ENCODE measurements at places on chromosomes 5 and 9. TPM values are rescaled to one million over a fixed set of nuclear protein-coding genes. Genes with fewer than 3 reads are reported as not detected.

GRCh38 chr9:76733096-76733495 is 31.1 kb upstream of the PCA3 start:
- no peaks in the 10 kb centered on the region for H3K4me1 ChIP-seq
- no peak overlapping the region for H3K4me3 ChIP-seq
- H3K27me3 ChIP-seq = peaks cover 35% of the 10 kb centered on the region
- no peaks in the 10 kb centered on the region for H3K36me3 ChIP-seq
- H3K27ac ChIP-seq = no peak overlapping the region

DNA sequence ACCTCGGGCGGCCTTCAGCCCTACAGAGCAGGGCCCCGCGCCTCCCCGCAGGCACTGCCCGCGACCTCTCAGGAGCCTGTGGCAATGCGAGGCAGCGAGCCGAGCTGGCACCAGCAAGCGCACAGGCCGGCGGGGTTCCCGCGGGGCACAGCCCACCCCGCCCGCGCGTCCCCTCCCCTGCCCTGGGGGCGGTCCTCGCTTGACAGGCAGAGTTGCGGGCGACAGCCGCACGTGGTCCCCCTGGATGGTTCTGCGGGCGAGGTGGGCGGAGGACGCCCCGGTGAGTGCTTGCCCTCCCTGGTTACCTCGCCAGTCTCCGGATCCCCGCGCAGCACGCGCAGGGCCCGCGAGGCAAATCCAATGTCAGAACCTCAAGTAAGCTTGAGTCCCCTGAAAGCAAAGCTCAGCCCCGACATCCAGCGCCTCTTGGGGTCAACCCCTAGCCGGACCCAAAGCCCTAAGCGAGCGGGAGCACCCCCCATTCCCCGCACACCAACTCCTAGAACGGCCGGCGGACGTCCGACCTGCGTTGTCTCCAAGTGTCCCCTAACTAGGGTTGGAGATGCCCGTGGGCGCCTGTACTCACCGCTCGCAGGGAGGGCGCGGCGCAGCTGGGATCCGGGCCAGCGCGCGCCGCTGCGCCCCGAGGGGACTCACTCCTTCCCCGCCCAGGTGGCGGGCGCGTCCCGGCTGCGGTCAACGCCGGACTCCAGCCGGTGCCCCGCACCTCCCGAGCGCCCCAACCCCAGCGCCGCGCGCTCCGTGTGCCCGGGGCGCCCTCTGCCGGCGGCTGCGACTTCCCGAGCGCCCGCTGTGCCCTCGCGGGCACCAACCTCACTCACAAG is at the start of gene DRD1:
Gene DRD1 (minus strand): TSS at position 123 of the 845 bp plus-strand sequence. CDS start 1,083 bp downstream, outside the sequence.
- no peak within 1 kb of the TSS for H3K27ac ChIP-seq
- H3K4me3 ChIP-seq = peak within 1 kb of the TSS; percentile 19
- H3K27me3 ChIP-seq = peaks cover 81% of the 10 kb centered on the region

GRCh38 chr9:26013199-26013598 is 335.0 kb upstream of the TUSC1 start:
- no peaks in the 10 kb centered on the region for H3K4me1 ChIP-seq
- no peak for DNase-seq
- no peak overlapping the region for H3K4me3 ChIP-seq
- H3K27ac ChIP-seq = no peak overlapping the region
- H3K27me3 ChIP-seq = no peaks in the 10 kb centered on the region

- H3K4me3 ChIP-seq = no peak overlapping the region
- no peak for DNase-seq
- no peaks in the 10 kb centered on the region for H3K4me1 ChIP-seq
- H3K27me3 ChIP-seq = no peaks in the 10 kb centered on the region
- no peaks in the 10 kb centered on the region for H3K36me3 ChIP-seq
- no peak overlapping the region for H3K27ac ChIP-seq
Observed at GRCh38 chr9:109907400-109907799, 127.4 kb downstream of the PALM2AKAP2 start.

GRCh38 chr9:31612336-31613030 is 772.0 kb upstream of the ACO1 start:
- H3K27me3 ChIP-seq = no peaks in the 10 kb centered on the region
- H3K4me3 ChIP-seq = no peak overlapping the region
- DNase-seq = no peak
- H3K4me1 ChIP-seq = no peaks in the 10 kb centered on the region
- no peak overlapping the region for H3K27ac ChIP-seq
- H3K36me3 ChIP-seq = no peaks in the 10 kb centered on the region

DNA sequence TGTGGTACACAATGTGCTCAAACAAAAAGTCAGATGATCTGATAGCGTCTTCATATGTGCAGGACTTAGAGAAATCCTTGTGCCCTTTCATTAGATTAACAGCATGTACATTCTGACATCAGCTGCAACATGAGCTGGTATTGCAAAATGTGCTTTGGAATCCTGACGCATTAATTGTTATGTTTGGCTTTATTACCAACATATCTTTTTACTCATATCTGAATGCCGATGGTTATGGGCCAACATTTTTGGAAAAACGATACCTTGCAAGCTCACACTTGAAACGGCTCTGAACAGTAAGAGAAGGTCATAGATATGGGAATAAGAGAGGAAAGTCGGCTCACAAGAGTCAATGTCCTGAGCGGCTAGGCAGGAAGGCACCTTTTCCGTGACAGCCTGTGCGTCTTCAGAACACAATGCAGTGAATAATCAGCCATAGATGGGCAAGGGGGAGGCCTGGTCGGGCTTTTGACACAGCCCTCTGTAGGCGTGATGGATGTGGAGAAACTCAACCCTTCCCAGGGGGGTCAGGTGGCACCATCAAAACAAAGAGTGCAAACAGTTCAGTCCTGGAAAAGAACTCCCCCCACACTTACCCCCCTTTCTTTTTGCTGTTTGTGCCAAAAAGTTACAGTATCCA is 36.4 kb upstream of the GAS1 start:
- peaks cover 14% of the 10 kb centered on the region for H3K27me3 ChIP-seq
- H3K4me1 ChIP-seq = no peaks in the 10 kb centered on the region
- H3K36me3 ChIP-seq = no peaks in the 10 kb centered on the region
- no peak for DNase-seq

DNA sequence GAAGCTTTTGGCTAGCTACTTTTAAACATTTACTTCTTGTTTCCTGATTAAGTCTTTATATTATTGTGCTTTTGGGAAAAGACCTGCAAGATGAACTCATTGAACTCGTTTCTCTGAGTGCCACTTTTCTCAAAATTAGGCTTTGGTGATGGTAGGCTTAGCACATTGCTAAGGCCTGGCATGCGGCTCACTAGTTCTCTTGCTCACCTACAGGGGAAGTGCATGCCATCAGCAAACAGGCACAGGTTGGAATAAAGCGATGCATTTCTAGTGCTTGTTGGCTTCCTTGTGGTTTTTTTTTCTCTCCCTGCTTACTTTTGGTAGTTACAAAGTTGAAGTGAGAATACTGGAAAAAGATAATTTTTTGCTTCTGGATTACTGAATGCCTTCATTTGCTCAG is 41.4 kb downstream of the TLE4 start:
- DNase-seq = no peak
- no peak overlapping the region for H3K4me3 ChIP-seq
- H3K4me1 ChIP-seq = peaks cover 11% of the 10 kb centered on the region
- H3K27ac ChIP-seq = no peak overlapping the region
- no peaks in the 10 kb centered on the region for H3K27me3 ChIP-seq
- H3K36me3 ChIP-seq = peaks cover 23% of the 10 kb centered on the region

- H3K36me3 ChIP-seq = peaks cover 38% of the 10 kb centered on the region
- H3K4me1 ChIP-seq = peaks cover 30% of the 10 kb centered on the region
- peak overlapping the region; percentile 99 for H3K27ac ChIP-seq
- peak overlapping the region; percentile 93 for H3K4me3 ChIP-seq
- no peak for DNase-seq
Observed at GRCh38 chr5:171386861-171387344, 746 bp upstream of the NPM1 start.

GRCh38 chr5:40904205-40904993 is 4.9 kb upstream of the C7 start:
- peak; percentile 45 for DNase-seq
- no peak overlapping the region for H3K27ac ChIP-seq
- no peaks in the 10 kb centered on the region for H3K36me3 ChIP-seq
- H3K4me3 ChIP-seq = no peak overlapping the region

GRCh38 chr5:143606043-143606752 is 202.7 kb upstream of the NR3C1 start:
- DNase-seq = peak; percentile 77
- peaks cover 55% of the 10 kb centered on the region for H3K36me3 ChIP-seq

- H3K4me3 ChIP-seq = peak within 1 kb of the TSS; percentile 79
- H3K36me3 ChIP-seq = peaks cover under 1% of the 10 kb centered on the region
- peak within 1 kb of the TSS; percentile 80 for H3K27ac ChIP-seq
Observed at GRCh38 chr9:136118320-136119060, at the start of gene TMEM250. Gene TMEM250, minus strand, starts transcription at chr9:136118875. Its CDS starts 1,975 bp downstream, at chr9:136116900.

- H3K4me3 ChIP-seq = no peak overlapping the region
- DNase-seq = no peak
- H3K36me3 ChIP-seq = no peaks in the 10 kb centered on the region
- peaks cover 9% of the 10 kb centered on the region for H3K4me1 ChIP-seq
Observed at GRCh38 chr9:76374783-76375559, 19.3 kb downstream of the RFK start.

DNA sequence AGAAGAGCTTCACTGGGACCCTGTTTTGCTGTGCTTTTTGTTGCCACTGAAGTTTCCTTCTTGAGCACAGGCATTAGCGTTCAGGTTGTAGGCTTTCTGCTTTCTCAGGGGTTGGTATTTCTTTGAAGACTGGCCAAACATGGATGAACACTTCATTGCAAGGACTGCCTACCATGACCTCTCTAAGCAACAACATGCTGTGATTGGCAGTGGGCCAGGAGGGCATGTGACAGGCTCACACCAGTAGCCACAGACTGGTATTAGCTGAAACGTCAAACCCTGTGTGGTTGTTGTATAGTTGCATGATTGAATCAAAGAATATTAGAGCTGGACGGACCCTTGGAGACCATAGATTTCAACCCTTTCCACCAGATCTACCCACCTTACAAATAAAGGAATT is 20.0 kb upstream of the MLANA start:
- DNase-seq = no peak
- no peak overlapping the region for H3K4me3 ChIP-seq
- peaks cover 3% of the 10 kb centered on the region for H3K36me3 ChIP-seq
- H3K27ac ChIP-seq = no peak overlapping the region
- H3K4me1 ChIP-seq = peaks cover 21% of the 10 kb centered on the region

- H3K36me3 ChIP-seq = no peaks in the 10 kb centered on the region
- H3K4me1 ChIP-seq = peaks cover 13% of the 10 kb centered on the region
- no peak overlapping the region for H3K27ac ChIP-seq
Observed at GRCh38 chr5:139707445-139708003, 59.4 kb downstream of the CXXC5 start.

GRCh38 chr9:102950346-102950745 is 44.8 kb upstream of the CYLC2 start:
- no peak for DNase-seq
- no peaks in the 10 kb centered on the region for H3K4me1 ChIP-seq
- no peaks in the 10 kb centered on the region for H3K27me3 ChIP-seq
- no peak overlapping the region for H3K4me3 ChIP-seq
- no peaks in the 10 kb centered on the region for H3K36me3 ChIP-seq
- H3K27ac ChIP-seq = no peak overlapping the region

DNA sequence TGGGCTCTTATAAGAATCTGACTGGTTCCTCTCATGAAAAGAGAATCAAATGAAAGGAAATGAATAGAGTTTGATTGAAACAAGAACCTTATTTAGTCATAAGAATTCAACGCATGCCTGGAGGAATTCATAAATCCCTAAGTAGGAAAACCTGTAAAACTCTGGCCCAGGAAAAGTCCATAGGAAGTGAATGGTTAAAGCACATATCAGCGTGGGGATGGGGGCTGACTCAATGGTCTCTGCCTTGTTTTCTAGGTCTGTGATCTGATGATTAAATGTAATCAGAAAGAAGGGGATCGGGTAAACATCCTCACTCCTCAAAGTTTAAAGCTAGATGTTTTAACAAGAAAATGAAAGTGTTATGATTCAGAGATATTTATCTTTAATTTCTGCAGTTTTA is 759.4 kb upstream of the C9orf72 start:
- no peak for DNase-seq
- H3K4me3 ChIP-seq = no peak overlapping the region
- no peak overlapping the region for H3K27ac ChIP-seq

GRCh38 chr9:109737295-109737694 is 42.7 kb upstream of the PALM2AKAP2 start:
- H3K27ac ChIP-seq = no peak overlapping the region
- no peaks in the 10 kb centered on the region for H3K36me3 ChIP-seq
- no peak for DNase-seq
- no peaks in the 10 kb centered on the region for H3K27me3 ChIP-seq
- no peaks in the 10 kb centered on the region for H3K4me1 ChIP-seq

- H3K4me3 ChIP-seq = no peak overlapping the region
- H3K4me1 ChIP-seq = no peaks in the 10 kb centered on the region
- DNase-seq = no peak
- no peak overlapping the region for H3K27ac ChIP-seq
- no peaks in the 10 kb centered on the region for H3K27me3 ChIP-seq
Observed at GRCh38 chr9:133733421-133733795, 4.7 kb downstream of the SARDH start.

GRCh38 chr5:96943799-96944198 is 7.9 kb downstream of the LNPEP start:
- peak overlapping the region; percentile 18 for H3K27ac ChIP-seq
- H3K36me3 ChIP-seq = peaks cover 28% of the 10 kb centered on the region
- H3K4me3 ChIP-seq = no peak overlapping the region
- H3K4me1 ChIP-seq = peaks cover 42% of the 10 kb centered on the region
- DNase-seq = no peak

GRCh38 chr9:71096421-71097108 is 24.9 kb downstream of the TRPM3 start:
- H3K27me3 ChIP-seq = no peaks in the 10 kb centered on the region
- DNase-seq = no peak
- no peaks in the 10 kb centered on the region for H3K36me3 ChIP-seq
- H3K27ac ChIP-seq = no peak overlapping the region
- H3K4me3 ChIP-seq = no peak overlapping the region

DNA sequence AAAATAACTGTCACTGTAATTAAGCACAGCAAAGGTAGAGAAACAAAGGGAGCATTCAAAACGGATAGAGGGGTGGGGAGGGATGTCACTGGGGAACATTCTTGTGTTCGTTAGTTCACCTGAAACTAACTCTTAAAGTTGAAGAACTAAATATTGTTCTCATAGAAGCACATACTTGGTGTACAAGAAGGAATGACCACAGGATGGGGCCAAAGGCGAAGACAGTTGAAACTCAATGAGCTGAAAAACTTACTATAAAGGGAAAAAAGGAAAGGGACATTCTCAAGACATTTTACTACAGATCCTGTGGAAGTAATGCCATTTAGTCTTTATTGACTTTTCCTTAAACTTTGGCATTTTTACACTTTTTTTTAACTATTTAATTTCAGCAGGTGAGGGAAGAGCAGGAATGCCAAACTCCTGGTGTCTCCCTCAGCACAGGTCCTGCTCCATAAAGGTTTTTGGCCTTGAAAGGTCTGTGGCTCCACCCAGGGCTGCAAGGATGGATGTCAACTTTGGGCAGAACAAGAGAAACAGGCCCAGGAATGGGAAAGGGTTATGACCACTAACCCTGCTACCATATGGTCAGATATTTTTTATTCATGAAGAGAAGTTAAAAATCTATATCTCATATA is 197.6 kb upstream of the RASA1 start:
- H3K36me3 ChIP-seq = peaks cover 12% of the 10 kb centered on the region
- no peaks in the 10 kb centered on the region for H3K27me3 ChIP-seq
- peak overlapping the region; percentile 51 for H3K27ac ChIP-seq
- DNase-seq = peak; percentile 43

GRCh38 chr5:39730006-39730405 is 305.2 kb upstream of the DAB2 start:
- no peak overlapping the region for H3K4me3 ChIP-seq
- no peak for DNase-seq
- H3K4me1 ChIP-seq = no peaks in the 10 kb centered on the region
- H3K36me3 ChIP-seq = no peaks in the 10 kb centered on the region
- H3K27me3 ChIP-seq = peaks cover 2% of the 10 kb centered on the region

SREK1IP1 gene
- total RNA-seq = 28.8 TPM

GPR150 gene
- 0.58 TPM for total RNA-seq

INSL6 gene
- not detected for total RNA-seq

GARIN3 gene
- total RNA-seq = 0.09 TPM

All from activated CD8-positive, alpha-beta memory T cell treated with anti-CD3 and anti-CD28 coated beads, Interleukin-2, amount 10 ng/mL, durations not matched to agents 7 days and 5 days (primary cell).